ENCODE measurements at places on chromosomes 2 and 18.

GRCh38 chr18:32072321-32072720, 19.4 kb upstream of the RNF138 start:
- DNase-seq = no peak

GRCh38 chr18:58831606-58832005, 33.1 kb upstream of the ZNF532 start:
- no peak for DNase-seq

GRCh38 chr2:170587117-170587516, 128.0 kb upstream of the SP5 start:
- no peak for DNase-seq

- no peak for DNase-seq
Observed at GRCh38 chr2:19897623-19898245, 4.0 kb downstream of the TTC32 start.

DNA sequence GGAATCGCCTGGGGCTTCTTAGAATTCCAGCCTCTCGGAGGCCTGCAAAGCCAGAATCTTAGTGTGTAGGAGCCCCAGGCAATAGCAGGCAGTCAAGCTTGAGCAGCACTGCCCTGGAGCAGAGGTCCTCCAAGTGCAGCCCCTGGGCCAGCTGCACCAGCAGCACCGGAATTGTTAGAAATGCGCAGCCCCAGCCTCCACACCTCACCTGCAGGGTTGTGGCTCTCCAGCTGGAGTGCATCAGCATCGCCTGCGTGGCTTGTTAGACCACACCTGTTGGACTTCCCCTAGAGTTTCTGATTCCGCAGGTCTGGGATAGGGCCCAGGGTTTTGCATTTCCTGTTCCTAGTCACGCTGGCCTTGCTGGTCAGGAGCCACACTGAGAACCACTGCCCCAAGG, 100.3 kb downstream of the ASAP2 start:
- no peak for DNase-seq

DNA sequence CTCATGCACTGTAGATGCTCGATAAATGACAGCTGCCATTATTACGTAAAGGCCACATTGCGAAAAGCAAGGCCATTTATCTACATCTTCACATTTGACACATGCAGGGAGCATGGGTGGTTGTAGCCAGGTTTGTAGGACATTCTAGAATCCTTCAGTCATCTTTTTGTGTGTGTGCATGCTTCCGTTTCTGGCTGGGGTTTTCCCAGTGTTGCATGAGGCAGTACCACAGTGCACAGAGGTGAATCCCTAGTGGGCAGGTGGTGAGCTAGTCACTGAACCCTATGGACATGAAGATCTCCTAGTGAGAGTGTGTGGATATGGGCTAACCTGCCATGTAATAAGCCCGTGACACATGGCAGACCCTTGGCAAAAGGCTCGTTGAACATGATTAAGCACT, 151.8 kb upstream of the SLC14A2 start:
- DNase-seq = no peak

DNA sequence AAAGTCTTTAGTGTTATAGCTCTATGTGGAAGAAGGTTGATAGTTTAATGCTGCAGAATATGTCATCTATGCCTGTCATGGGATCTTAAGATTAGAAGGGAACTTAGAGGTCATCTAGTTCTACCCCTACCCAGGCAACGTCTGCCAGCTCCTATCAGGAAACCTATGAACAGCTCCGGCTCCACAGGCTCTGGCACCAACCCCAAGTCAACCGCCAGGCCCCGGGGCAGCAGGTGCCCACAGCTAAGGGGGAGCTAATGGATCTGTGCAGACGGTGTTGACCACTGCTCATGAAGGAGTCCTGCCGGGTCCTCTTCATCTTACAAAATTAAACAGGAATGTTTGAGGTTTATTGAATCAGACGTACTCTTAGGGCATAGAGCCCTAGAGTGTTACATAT, 440.8 kb upstream of the KLHL29 start:
- DNase-seq = no peak

DNA sequence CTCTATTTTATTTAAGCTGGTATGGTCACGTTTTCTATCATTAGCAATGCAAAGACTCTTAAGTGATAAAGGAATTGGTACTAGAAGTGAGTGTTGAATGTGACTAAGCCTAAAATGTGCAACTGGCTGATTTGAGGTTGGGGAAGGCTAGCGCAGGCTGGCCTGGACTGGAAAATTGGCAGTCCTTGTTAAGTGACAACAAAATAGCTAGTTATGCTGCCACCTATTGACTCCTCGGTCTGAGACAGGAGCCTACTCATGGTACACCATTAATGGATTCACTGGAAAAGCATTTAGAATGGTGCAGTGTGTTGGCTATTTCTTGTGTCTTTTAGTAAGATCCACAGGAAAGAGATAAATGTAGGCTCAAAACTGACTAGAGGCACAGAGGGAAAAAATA, 5.7 kb upstream of the WIPF1 start:
- peak; percentile 44 for DNase-seq

GRCh38 chr2:36044411-36044810, 311.2 kb upstream of the CRIM1 start:
- DNase-seq = no peak

GRCh38 chr2:191465766-191466420, 212.0 kb upstream of the NABP1 start:
- no peak for DNase-seq
